Thymus (tissue), 14 donors: ENCODE measurements at places on chromosomes 2 and 18. TPM values are rescaled to one million over a fixed set of nuclear protein-coding genes. Genes with fewer than 3 reads are reported as not detected.

DNA sequence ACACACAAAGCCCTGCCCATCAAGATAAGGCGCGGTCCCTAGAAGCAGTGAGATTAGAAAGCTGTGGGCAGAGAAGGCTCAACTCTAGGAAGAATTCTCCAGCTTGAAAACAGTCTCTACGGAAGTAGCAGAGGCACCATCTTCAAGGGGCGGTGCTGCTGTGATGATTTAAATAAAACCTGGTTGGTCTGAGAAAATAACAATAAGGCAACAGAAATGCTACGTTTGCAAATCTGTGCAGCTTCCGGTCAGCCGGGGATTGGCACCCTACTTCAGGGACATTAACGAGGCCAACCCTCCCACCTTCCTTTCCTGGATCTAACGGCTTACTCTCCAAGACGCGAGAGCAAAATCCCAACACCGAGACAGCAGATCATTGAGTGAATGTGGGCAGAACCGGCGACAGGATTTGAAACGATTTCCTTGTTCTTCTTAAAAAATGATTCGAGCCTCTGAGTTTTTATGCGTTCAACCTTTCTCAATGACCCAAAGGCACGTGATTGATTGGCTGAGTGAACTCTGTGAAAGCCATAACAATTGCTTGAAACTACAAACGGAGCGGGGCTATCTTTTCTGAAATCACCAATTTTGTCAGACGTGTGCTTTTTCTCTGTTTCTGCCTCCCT lies 93.7 kb upstream of the ZNF516 start:
- DNase-seq: no peak

DNA sequence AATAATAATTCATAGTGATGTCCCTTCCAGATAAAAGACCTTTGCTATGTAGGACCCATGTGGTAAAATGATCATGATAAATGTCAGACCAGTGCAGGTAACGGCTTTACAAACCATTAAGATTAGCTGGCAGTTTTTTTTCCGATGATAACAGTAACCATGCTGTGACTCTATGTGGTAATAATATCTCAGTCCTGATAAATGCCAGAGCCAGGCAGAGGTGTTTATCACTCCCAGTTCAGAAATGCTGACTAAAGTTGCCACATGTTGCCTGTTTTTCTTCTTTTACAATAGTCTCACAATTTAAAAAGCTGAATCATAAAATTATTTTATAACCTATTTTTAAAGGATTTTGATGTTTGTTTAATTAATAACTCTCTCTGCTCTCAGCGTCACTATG lies 565.1 kb downstream of the ARHGAP15 start:
- no peak for DNase-seq

SERPINB4 gene
- polyA plus RNA-seq: 48.3 TPM

MROH2A gene
- 0.39 TPM for polyA plus RNA-seq
